Caco-2 (cell line): ENCODE measurements at places on chromosomes 11 and 22.

DNA sequence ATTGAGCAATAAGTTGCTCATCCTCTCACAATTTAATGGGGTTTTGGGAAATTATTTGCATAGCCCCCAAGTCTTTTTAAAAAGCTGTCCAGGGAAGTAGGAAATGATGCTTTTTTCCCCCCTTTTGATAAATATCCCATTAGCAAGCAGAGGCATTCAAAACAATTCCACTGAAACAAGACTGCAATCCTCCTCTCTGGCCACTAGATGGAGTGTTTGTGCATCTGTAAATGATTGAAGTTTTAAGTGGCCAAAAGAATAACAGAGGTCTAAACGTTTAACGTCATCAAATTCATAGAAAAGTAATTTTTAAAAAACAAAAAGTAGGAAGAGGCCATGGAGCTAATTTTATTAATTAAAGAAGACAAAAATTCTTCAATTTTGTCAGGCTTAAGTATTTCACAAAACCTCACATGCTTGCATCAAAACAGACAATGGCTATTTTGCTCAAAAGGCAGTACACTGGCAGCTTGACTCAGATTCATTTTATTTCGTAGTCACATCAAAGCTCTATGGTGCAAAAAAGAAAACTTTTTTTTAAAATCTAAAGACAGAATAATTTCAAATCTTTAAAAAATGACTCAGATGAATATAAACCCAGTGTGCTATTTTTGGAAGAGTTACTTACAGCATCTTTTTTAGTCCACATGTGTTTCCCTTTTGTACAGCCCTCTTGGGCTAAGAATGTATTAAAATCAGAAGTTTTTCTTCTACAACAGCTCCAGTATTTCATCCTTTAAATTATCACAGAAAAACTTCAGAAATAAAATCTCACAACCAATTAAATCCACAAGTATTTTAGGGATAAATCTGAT is 17.8 kb downstream of the CHORDC1 start:
- no peak for DNase-seq

DNA sequence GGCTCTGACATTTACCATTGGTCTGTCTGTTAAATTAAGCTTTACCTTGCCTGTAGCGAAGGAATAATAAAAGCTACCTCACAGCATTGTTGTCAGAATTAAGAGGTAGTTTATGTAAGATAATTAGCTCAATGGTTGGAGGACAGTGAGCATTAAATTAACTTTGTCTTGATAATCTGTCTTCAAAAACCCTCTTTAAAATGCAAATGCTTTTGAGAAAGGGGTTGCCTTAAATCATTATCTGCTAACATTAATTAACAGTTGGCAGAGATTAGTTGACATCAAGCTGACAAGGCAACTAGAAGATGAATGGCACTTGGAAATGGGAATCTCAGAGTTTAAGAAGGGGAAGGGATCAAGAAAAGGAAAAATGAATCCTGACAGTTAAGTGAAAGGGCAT is 761.1 kb upstream of the ARHGAP42 start:
- no peak for DNase-seq

GRCh38 chr11:118980191-118980881 is 8.8 kb downstream of the FOXR1 start:
- no peak for DNase-seq

DNA sequence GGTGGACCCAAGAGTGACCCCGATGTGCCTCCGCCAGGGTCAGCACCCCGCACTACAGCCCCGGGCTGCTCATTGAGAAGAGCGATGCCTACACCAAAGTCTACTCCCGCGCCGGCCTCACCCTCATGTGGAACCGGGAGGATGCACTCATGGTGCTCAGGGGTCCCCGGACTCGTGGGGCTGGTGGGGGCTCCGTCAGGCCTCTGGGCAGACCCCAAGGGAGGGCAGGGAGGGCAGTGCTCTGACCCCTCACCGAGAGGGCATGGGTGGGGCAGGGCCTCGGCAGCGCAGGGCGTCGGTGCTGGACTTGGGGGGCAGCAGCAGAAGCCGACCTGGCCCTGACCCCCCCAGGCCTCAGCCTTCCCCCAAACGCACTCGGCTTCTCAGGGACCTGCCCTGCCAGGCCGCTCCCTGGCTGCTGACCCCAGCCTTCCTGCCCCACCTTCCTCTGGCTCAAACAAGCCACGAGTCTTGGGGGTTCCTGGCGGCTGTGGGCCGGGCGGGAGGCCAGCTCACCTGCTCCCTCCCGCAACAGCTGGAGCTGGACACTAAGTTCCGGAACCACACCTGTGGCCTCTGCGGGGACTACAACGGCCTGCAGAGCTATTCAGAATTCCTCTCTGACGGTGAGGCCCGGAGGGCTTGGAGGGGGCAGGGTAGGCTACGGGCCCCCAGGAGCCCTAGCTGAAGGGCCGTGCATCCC is 2.9 kb downstream of the MUC2 start:
- DNase-seq, result peak; percentile 30

- DNase-seq, result peak; percentile 51
Observed at GRCh38 chr11:71245601-71246391, 6.6 kb downstream of the SHANK2 start.
